ENCODE measurements at places on chromosomes 1 and 21.

DNA sequence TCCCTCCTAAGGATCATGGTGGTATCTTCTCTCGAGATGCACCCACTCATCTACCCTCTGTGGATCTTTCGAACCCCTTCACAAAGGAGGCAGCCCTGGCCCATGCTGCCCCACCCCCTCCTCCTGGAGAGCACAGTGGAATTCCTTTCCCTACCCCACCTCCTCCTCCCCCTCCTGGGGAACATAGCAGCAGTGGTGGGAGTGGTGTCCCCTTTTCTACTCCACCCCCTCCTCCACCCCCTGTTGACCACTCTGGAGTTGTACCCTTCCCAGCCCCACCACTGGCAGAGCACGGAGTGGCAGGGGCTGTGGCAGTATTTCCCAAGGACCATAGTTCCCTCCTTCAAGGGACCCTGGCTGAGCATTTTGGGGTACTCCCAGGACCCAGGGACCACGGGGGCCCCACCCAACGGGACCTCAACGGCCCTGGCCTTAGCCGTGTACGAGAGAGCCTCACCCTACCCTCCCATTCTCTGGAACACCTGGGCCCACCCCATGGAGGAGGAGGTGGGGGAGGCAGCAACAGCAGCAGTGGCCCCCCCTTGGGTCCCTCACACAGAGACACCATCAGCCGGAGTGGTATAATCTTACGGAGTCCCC lies 14.5 kb upstream of the TARS2 start:
- no peak for DNase-seq

DNA sequence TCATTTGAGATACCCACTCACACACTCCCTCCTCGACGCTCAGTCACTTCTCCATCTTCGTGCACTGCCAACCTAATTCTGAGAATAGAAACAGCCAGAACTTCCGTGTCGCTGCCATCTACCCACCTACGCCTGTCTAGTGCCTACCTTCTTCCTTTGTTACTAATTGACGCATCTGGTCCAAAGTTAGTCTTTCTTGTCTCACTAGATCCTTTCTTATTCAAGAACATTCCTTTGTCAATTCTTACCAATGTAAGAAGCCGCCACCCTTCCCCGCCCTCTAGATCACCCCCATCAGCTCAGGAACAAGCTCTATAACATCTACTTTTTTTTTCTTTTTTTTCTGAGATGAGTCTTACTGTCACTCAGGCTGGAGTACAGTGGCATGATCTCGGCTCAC lies 3.7 kb downstream of the PADI6 start:
- DNase-seq = no peak

GRCh38 chr1:18104546-18105100 lies 3.0 kb upstream of the IGSF21 start:
- DNase-seq = no peak

- no peak for DNase-seq
These were observed 29.2 kb downstream of the ST7L start for GRCh38 chr1:112589766-112590165.

GRCh38 chr1:203081465-203082230 lies 4.2 kb downstream of the MYOG start:
- DNase-seq = no peak

DNA sequence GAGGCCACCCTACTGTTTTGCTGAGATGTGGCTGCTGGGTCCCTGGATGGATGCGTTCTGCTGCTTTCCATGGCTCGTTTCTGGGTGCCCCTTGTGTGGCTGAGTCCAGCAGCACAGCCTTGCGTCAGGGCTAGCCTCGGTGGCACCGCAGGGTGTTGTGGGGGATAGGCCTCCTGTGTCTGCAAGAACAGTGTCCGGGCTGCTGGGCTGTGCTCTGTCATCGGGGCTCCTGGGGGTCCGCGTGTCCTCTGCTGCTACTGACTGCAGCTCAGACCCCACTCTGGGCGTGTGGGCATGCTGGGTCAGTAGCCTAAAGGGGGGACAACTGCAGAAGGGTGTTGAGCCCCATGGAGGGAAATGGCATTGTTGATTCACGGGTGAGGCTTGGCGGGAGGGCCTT lies 4.9 kb downstream of the RRP1 start:
- DNase-seq = no peak

DNA sequence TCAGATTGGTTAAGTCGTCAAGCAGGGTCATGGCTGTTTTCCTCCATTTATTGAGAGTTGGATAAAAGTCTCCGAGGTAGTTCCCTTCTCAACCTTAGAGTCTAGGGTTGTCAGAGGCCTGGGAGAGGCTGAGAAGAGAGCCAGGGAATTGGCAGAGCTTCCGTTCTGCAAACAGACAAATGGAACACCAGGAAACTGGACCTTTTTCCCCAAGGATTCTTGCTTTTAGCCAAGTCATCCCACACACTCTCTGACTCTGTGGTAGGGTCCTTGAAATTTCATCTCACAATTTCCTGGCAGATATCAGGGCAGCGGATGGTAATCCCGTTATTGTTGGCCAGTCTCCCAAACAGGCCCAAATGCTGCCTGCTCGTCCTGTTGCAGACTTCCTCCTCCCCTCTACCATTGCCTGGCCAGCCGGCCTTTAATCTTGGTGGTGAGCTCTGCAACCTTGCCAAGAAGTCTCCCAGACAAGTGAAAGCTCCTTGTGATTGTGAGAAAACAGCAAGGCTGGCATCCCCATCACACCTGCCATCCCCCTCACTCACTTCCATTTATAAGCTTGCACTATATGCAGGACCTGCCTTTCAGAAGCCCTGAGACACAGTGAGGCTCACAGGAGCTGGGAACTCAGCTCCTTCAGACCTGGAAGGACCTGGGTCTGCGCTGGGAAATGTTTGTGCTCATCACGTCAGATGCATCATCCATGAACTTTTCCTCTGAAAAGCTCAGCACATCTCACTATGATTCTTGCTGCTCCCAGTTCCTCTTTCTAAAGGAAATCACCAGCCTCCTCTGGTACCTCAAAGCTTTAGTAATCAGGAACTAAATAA lies 13.7 kb upstream of the SRP9 start:
- no peak for DNase-seq

- DNase-seq = no peak
These were observed 6.8 kb upstream of the NFYC start for GRCh38 chr1:40684669-40685068.

GRCh38 chr1:37926038-37926924 lies 20.6 kb downstream of the INPP5B start:
- no peak for DNase-seq

DNA sequence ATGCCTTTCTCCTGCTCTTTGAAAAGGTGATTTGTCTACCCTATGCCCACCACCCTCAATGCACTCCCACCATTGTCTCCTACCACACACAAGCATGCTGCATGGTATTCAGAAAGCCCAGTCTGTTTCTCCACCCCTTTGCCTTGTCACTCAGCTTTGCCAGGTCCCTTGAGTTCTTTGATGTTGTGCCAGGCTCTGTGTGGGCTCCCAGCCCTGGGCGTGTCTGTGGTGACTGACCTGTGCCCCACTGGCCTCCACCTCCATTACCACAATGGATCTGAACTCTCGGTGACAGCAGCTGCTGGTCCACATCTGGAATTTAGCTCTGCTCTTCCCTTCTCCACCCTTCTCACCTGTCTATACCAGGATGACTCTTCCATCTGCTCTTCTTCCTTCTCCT lies 34.9 kb downstream of the ATP2B4 start:
- no peak for DNase-seq

DNA sequence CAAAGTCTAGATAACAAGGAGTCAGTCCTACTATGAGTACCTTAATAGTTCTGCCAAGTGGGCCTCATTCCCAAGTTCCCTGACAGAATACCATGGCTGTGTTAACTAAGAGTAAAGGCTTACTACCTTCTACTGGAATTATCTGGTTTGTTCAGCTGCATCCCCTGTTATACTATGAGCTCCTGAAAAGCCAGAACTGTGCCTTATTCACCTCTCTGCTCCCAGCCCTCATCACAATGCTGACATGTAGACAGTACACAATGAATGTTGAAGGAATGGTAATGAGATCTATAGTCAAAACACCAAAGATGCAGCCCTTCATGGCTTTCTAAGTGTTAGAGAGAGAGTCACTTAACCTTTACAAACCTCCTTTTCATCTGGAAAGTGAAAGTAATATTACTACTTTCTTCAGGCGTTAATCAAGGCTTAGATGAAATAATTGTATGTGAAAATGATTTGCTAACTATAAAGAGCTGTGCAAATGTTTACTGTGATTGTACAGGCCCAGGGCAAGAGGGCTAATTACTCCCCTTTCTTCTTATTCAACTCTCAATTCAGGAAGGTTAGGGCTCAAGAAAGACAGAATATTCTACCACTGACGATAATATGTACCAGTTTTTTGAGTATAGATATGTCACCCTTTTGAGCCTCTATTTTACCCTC lies 70.3 kb upstream of the MROH9 start:
- DNase-seq = no peak

- no peak for DNase-seq
These were observed 88.1 kb downstream of the CCDC30 start for GRCh38 chr1:42551180-42551579.

GRCh38 chr1:71785000-71785399 lies 497.3 kb downstream of the NEGR1 start:
- DNase-seq = no peak

DNA sequence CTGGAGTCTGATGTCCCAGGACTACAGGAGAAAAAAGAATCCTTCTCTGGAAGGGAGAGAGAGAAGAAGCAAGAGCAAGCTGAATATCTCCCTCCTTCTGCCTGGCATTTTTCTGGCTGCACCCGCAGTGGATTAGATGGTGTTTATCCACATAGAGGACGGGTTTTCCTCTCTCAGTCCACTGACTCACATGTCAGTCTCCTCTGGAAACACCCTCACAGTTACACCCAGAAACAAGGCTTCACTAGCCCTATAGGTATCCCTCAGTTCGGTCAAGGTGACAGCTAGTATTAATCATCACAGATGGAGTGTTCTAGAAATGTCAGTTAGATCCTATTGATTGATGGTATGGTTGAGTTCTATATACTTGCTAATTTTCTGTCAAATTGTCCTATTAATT lies 87.9 kb downstream of the RHOU start:
- DNase-seq = no peak

DNA sequence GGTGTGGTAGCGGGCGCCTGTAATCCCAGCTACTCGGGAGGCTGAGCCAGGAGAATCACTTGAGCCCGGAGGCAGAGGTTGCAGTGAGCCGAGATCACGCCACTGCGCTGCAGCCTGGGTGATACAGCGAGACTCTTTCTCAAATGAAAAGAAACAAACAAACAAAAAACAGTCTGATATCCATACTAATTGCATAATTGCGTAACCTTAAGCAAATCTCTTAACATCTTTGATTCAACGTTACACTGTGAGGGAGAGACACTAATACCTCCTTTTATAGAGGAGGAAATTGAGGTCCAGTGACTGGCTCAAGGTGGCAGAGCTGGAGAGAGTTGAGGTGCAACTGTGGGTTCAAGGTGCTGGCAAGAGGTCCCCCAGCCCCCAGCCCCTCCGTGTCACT lies 12.6 kb upstream of the COX20 start:
- no peak for DNase-seq

Data from GM12864 (cell line).